ENCODE measurements at places on chromosomes 3 and 15. TPM values are rescaled to one million over a fixed set of nuclear protein-coding genes. Genes with fewer than 3 reads are reported as not detected.

Gene TMEM158
- 3.0 TPM for total RNA-seq

Gene PLXNB1
- 69.9 TPM for total RNA-seq

Gene CORO2B
- total RNA-seq = 9.2 TPM

Gene ANKRD34C
- total RNA-seq = 0.30 TPM

Gene OR4F6
- total RNA-seq = not detected

Gene SHC4
- 18.6 TPM for total RNA-seq

Gene SGO1
- total RNA-seq = not detected

Gene FANCD2OS
- total RNA-seq = not detected

Gene CDC25A
- total RNA-seq = 0.57 TPM

Gene PLSCR4
- 135 TPM for total RNA-seq

Gene C3orf20
- total RNA-seq = 0.30 TPM

Gene MGLL
- total RNA-seq = 72.6 TPM

Gene SLC28A1
- 2.0 TPM for total RNA-seq

Gene NEK11
- total RNA-seq = 14.5 TPM

Gene CAMKV
- not detected for total RNA-seq

Gene GLDN
- total RNA-seq = 49.2 TPM

Gene ATG3
- total RNA-seq = 53.0 TPM

Gene DNAH12
- 0.18 TPM for total RNA-seq

Gene TMEM266
- total RNA-seq = not detected

Gene GP9
- not detected for total RNA-seq

Gene XIRP1
- not detected for total RNA-seq

Gene DGKG
- 37.1 TPM for total RNA-seq

Gene SMCO1
- total RNA-seq = not detected
